Calu3 (cell line): ENCODE measurements at places on chromosomes 12 and 14.

DNA sequence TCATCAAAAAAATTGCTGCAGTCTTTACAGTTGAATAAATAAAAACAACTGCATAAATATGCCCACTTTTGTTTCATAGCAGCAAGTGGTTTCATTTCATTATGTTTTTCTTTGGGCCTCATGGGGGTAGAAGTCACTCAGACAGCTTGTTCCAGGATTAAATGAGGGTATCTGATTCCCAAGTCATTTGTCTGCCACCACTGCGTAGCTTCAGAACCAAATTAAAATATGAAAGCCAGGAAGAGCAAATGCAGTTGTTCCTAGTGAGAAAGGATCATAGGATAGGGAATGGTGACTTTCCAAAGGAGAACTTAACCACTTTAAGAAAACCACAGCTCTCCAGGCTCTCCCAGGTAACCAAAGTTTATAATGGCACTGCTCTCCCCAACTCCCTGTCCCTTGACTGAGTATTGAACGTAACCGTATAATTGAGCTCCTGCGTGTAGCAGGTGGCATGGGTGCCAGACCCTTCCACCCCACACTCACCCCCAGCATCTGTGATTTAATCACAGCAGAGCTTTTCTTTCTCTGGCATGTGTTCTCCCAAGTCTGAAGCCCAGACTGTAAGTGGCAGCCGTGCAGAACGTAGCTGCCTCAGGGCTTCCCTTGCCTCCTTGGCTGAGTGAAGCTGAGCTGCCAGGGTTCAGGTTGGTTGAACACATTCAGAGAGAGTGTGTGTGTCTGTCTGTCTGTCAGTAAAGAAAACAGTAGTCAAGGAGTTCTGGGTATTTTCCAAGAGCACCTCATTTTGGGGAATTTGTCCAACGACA, 11.3 kb upstream of the KCNH3 start:
- DNase-seq = no peak

- no peak for DNase-seq
Observed at GRCh38 chr14:98665007-98665406, 607.0 kb downstream of the BCL11B start.

DNA sequence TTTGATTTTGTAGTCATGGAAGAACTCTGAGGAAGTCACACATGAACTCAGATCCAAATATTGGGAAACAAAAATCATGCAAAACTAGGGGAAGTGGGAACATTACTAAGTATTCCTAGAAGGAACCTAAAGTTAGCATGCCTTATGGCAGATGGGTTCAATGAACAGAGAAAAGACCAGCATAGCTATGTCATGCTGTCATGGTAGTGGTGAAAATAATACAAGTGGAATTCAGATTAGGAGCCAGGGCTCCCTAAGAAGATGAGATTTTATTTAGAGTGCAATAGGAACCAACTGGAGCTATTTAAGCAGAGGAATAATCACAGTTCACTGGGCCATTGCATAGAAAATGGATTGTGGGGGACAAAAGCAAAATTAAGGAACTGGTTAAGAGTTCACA, 134.0 kb downstream of the DIO2 start:
- DNase-seq = no peak

DNA sequence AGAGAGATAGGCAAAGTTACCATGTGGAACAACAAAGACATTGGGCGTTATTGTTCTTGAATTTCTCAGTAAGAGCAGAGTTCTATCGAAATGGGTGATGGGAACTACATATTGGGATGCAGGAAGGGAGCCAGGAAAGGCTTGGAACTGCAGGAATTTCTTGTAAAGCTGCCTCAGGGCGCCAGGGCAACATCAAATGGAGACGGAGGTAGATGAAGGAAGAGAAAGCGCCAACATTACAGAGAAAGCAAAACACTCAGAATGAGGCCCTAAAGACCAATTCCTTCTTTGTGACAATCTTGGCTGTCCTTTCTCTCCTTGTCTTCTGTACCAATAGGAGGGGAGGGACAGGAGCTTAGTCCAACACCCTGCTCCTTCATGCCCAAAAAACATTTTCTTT, 148.4 kb downstream of the RPAP3 start:
- DNase-seq = no peak

GRCh38 chr14:63205866-63206265, 1.6 kb downstream of the RHOJ start:
- DNase-seq = no peak

DNA sequence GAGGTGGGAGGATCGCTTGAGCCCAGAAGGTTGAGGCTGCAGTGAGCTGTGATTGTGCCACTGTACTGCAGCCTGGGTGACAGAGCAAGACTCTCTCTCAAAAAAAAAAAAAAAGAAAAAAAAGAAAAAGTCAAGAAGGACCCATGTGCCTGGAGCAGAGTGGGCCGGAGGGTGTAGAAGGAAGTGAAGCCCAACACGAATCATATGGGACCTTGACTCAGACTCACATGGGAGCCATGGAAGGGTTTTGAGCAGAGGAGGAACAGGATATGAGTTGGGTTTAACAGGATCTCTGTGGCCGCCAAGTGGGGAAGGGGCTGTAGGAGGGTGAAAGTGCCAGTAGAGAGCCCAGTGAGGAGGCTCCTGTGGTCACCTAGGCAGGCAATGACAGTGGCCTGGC, 165.4 kb downstream of the PHETA1 start:
- no peak for DNase-seq
